ENCODE measurements at places on chromosomes 11 and 22. TPM values are rescaled to one million over a fixed set of nuclear protein-coding genes. Genes with fewer than 3 reads are reported as not detected.

GRCh38 chr11:122159173-122159721 is 43.2 kb upstream of the BLID start:
- peak; percentile 79 for DNase-seq

DNA sequence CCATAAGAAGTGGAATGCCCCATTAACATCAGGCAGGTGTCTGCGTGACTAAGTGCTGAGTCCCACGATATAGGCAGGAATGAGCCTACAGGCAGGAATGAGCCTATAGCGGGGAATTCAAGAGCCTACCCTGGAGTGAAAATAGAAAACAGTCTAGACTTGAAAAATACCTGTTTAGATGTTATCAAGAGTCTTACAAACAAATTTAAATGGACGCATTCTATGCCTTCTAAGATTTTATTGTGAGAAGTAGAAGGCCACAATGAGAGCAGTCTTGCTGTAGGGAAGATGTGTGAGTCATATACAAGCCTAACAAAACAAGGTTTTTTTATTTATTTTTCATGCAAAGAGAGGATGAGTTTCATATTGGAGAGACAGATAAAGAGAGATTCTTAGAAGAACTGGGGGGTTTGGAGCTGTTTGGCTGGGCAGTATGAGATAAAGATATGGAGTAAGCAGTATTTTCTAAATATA is 200.8 kb upstream of the ZC3H12C start:
- DNase-seq, result no peak

DNA sequence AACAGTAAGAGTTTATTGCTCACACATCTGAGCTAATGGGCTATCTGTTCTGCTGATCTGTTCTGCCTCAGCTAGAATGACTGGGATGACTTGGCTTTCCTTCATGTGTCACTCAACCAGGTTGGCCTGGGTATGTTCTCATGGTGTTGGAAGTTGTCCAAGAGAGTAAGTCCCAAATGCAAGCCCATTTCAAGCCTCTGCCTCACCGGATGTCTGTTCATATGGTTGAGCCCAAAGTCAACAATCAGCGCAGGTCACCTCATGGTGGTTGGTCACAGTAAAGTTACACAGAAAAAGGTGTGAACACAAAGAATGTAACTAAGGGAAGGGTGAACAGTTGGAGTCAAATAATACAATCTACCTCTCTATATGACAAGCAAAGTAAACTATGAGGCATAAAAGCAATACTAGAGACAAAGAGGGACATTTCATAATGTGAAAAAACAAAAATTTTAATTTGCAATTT is 1.9 kb downstream of the GDPD4 start:
- DNase-seq, result no peak

DNA sequence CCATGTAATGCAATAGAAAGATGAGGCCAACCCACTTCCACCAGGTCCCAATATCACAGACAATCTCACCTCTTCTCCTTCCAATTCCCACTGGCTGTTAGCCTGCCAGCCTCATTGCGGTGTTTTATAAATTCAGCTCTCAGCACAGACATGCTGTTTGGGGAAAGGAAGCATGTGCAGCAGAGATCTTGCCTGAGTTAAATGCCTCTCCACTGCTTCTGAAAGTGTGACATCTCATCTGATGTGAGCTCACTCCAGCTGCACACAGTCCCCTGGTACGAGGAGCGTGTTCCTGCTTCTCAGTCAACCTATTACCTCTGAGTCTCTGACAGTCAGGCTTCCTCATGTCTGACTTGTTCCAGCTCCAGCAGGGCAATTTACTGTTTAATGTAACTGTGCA is 122.7 kb upstream of the GUCY1A2 start:
- DNase-seq, result peak; percentile 79

GLB1L3 gene
- total RNA-seq, result 0.28 TPM

GRCh38 chr22:29702000-29702930 is 17.5 kb upstream of the CABP7 start:
- no peak for DNase-seq

GRCh38 chr22:43370036-43370435 is 26.9 kb upstream of the SCUBE1 start:
- no peak for DNase-seq

OR5M8 gene
- total RNA-seq, result not detected

CSRP3 gene
- total RNA-seq, result 0.22 TPM

DNA sequence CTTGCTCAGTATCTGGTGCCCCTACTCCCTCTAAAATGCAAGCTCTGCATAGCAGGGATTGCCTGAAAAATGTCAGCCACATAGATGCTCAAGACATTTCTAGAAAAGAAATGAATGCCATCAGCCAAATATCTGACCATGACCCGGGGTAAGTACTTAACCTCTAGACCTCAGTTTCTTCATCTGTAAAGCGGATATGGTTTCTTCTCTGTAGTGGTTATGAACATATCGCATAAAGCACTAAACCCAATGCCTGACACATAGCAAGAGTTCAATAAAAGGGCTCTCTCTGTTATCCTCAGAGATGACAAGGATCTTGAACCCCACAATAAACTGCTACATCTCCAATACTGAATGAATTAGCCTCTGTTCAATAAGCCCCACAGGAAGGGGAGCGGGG is 122.6 kb downstream of the ABTB2 start:
- DNase-seq, result no peak

GRCh38 chr11:134072844-134073243 is 4.0 kb downstream of the JAM3 start:
- DNase-seq, result peak; percentile 35

- DNase-seq, result no peak
Measured at GRCh38 chr11:11152877-11153276, 200.2 kb downstream of the CSNK2A3 start.

DNA sequence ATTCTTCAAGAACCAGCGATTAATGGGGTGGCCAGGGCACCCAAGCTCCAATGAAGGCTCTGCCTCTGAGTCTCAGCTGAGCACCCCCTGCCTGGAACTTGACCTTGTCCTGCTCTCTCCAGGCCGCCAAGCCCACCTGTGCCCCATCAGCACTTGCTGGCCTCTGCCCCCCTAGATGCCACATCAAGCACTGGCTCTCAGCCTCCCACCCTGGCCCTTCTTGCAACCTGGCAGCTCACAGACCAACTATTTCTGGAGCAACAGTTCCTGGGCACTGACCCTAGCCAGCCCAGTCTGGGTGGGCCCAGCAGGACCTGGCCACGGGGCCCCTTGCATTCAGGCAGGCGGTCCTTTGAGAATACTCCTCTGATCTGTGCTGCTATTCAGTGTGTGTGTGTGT is 98.8 kb upstream of the PITPNB start:
- no peak for DNase-seq

- DNase-seq, result no peak
Measured at GRCh38 chr11:65436412-65437032, 13.9 kb downstream of the NEAT1 start.

KDM4D gene
- total RNA-seq, result 1.4 TPM
